ENCODE measurements at places on chromosomes 13 and 19. TPM values are rescaled to one million over a fixed set of nuclear protein-coding genes. Genes with fewer than 3 reads are reported as not detected.

BABAM1 gene
- polyA plus RNA-seq = 106 TPM

EFNA2 gene
- not detected for polyA plus RNA-seq

PCSK4 gene
- polyA plus RNA-seq = 1.2 TPM

VSTM1 gene
- not detected for polyA plus RNA-seq

KRTDAP gene
- not detected for polyA plus RNA-seq

IGLON5 gene
- not detected for polyA plus RNA-seq

VMAC gene
- 7.0 TPM for polyA plus RNA-seq

PSG4 gene
- polyA plus RNA-seq = not detected

ZNF667 gene
- polyA plus RNA-seq = 4.5 TPM

SH2D3A gene
- 35.7 TPM for polyA plus RNA-seq

PDE4C gene
- polyA plus RNA-seq = not detected

MEIOSIN gene
- not detected for polyA plus RNA-seq

Data from naive thymus-derived CD8-positive, alpha-beta T cell (primary cell).